ENCODE measurements at places on chromosomes 4 and X.

DNA sequence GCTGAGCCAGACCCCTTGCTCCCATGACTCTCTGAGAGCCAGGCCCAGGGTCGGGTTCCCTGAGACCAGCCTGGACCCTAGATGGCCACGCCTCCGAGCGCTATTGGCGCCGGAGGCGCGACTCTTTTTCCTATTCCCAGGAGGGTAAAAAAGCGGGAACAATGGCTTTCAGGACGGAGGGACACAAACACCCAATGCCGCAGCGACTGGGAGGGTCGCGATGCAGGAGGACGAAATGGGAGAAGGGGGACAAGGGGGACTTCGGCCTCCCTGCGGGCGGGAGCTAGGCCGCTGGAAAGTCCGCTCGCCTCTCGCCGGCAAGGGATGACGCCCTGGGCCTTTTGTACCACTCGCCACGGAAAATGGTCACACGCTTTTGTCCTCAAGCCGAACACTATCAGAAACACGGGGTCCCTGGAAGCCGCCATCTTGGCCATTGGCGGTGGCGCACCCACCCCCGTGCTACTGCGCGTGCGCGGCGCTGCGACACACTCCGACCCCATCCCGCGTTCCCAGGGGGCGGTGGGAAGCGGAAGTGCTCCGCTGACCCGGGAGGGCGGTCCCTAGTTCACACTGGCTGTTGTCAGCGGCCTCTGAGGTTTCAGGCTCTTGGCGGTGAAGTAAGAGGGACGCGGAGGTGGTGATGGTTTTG, 98.4 kb downstream of the ZNF674 start:
- peak overlapping the region; percentile 40 for H3K4me3 ChIP-seq
- peak; percentile 85 for DNase-seq
- H3K36me3 ChIP-seq, result no peaks in the 10 kb centered on the region
- no peaks in the 10 kb centered on the region for H3K27me3 ChIP-seq
- H3K27ac ChIP-seq, result no peak overlapping the region

DNA sequence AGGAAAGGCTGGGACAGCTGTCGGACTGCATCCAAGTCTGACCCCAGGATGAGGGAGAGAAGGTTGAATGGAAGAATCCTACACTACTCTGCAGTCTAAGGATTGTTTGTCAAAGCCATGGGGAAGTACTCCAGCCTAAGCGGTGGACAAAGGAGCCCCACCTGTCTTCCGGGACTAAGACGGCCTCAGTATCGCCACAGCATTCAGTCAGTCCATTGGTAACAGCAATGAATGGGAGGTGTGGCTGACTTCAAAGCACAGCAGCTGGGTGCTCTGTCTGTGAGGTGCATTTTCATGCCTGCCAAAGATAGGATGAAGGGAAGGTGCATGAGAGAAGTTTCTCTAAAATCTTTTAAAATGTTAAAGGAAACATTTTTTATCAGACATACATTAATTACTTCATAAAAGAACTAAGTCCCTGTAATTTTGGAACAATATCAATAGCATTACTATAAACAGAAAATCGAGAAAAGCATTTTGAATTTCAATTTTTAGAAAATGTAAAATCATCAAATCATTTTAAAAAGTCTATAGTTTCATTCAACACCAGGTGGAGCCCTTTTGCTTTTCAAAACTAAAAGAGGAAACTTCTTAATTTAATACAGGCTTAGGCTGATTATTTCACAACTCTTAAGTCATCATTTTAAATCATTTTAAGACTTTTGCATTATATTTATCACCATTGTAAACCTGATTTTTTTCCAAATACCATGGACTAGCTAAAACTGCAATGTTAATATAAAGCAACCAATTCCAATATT, 27.6 kb upstream of the INTU start:
- no peak overlapping the region for H3K27ac ChIP-seq
- H3K27me3 ChIP-seq, result peaks cover 3% of the 10 kb centered on the region
- H3K4me3 ChIP-seq, result no peak overlapping the region
- H3K36me3 ChIP-seq, result no peaks in the 10 kb centered on the region
- no peak for DNase-seq

DNA sequence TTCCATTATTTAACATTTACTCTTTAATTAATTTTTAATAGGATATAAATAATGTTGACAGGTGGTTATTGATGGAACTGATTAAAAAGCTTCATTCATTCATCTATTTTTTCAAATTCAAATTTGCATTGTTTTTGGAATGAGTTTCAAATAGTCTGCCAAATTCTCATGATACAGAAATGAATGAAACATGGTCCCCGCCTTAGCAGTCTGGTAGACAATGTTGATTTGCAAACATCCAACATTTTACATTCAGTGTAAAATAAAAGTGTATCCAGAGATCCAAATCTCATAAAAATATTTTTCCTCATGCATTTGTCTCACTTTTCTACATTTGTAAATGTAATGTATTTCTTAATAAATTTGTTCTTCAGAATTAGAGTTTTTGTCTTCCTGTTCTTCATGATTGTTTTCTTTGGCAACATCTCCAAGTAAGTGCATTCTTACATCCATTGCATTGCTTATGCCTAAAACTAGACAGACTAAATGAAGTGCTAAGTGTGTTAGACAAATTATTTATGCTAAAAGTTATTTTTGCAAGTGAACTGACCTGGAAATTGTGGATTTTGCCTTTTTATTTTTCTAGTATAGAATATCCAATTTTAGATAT, 142.3 kb downstream of the PCDH18 start:
- H3K4me3 ChIP-seq, result no peak overlapping the region
- no peaks in the 10 kb centered on the region for H3K36me3 ChIP-seq
- no peaks in the 10 kb centered on the region for H3K4me1 ChIP-seq
- no peaks in the 10 kb centered on the region for H3K27me3 ChIP-seq
- H3K27ac ChIP-seq, result no peak overlapping the region

GRCh38 chr4:187711586-187711985, 284.0 kb upstream of the ZFP42 start:
- no peak overlapping the region for H3K4me3 ChIP-seq
- DNase-seq, result no peak
- no peaks in the 10 kb centered on the region for H3K36me3 ChIP-seq
- H3K27me3 ChIP-seq, result no peaks in the 10 kb centered on the region
- H3K4me1 ChIP-seq, result no peaks in the 10 kb centered on the region

GRCh38 chr4:78119698-78120097, 62.6 kb downstream of the FRAS1 start:
- no peak overlapping the region for H3K27ac ChIP-seq
- no peak for DNase-seq
- no peak overlapping the region for H3K4me3 ChIP-seq

- peaks cover 6% of the 10 kb centered on the region for H3K27me3 ChIP-seq
- H3K4me1 ChIP-seq, result no peaks in the 10 kb centered on the region
- no peak overlapping the region for H3K4me3 ChIP-seq
- H3K27ac ChIP-seq, result no peak overlapping the region
- DNase-seq, result no peak
These were observed 95.9 kb downstream of the SYTL5 start for GRCh38 chrX:38102240-38102639.

- no peaks in the 10 kb centered on the region for H3K4me1 ChIP-seq
- H3K36me3 ChIP-seq, result no peaks in the 10 kb centered on the region
- H3K27ac ChIP-seq, result no peak overlapping the region
- no peak for DNase-seq
These were observed 472.2 kb upstream of the TENM3 start for GRCh38 chr4:181770971-181771370.

GRCh38 chr4:113059449-113060182, 10.2 kb downstream of the ANK2 start:
- no peaks in the 10 kb centered on the region for H3K27me3 ChIP-seq
- H3K4me1 ChIP-seq, result peaks cover 5% of the 10 kb centered on the region
- DNase-seq, result no peak

DNA sequence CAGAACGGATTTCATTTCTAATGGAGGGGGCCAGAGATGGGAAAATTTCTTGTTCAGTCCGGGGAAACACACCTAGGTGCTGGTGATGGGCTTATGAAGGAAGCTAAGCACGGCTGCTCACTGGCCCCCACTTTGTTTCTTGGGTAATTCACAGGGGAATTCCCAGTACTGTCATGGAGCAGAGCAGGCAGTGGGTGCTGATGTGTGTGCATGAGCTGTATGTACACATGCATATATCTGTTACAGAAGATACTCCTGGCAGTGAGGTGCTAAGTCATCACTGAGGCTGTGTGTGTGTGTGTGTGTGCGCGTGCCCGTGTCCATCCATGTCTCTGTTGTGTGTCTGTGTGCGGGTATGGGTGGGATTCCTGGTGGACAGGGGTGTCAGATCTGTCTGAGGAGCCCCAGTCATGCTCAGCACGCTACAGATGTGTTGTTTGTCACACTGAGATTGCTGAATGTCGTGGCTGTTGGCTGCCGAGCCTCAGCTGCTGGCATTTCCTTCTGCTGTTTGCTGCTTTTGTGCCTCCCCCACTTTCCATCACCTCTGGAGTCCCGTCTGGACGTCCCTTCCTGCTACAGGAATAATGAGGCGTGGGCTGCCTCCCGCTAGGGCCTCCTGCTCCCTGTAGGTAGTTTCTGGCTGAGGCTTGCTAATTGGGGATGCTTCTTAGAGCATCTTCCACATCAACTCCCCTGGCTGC, 53.3 kb downstream of the JADE1 start:
- H3K27ac ChIP-seq, result no peak overlapping the region
- H3K4me3 ChIP-seq, result no peak overlapping the region
- no peaks in the 10 kb centered on the region for H3K36me3 ChIP-seq

DNA sequence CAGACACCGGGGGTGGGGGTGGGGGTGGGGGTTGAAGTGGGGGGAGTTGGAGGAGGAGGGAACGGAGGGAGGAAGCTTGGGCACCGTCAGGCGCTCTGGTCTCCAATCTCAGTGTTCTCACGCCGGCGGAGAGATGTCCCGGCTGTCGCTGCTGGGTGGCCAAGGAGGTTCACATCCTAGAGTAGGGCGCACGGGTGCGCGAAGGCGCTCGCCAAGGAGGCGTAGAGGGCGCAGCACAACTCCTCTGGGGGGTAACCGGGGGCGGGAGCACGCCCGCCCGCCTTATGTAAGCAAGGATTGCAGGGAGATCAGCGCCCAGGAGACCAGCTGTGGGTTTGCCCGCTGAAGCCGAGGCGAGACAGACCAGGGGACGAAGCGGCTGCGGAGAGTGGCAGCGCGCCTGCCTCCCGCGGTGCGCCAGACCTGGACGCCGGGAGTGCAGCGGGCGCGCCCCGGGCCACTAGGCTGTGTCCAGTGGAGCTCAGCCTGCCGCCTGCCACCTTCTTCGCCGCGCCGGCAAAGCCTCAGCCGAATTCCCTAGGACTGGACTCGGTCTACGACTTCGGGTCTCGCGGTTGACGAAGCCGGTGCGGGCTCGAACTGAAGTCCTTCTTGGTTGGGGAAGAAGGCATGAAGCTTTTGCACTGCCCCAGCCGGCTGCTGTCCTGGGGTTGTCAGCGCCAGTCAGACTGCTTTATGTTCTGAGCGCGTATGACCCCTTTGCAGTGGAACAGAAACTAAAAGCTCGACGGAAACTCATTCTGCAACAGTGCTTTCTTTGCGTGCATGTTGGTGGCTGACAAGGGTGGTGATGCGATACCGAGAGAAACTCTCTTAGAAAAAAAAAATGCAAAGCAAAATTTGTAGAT, 707 bp upstream of the UNC5C start:
- H3K4me1 ChIP-seq, result no peaks in the 10 kb centered on the region
- peak overlapping the region; percentile 61 for H3K4me3 ChIP-seq
- H3K36me3 ChIP-seq, result no peaks in the 10 kb centered on the region

Measured in adrenal gland (tissue), 19 donors.